ENCODE measurements at places on chromosomes 1 and 21. TPM values are rescaled to one million over a fixed set of nuclear protein-coding genes. Genes with fewer than 3 reads are reported as not detected.

Gene OR14K1
- total RNA-seq: not detected

Gene CASZ1
- total RNA-seq: 35.6 TPM

Gene PM20D1
- 1.2 TPM for total RNA-seq

Gene AJAP1
- not detected for total RNA-seq

Gene C1orf87
- not detected for total RNA-seq

Gene MX1
- total RNA-seq: 64.2 TPM

Gene AMPD1
- total RNA-seq: not detected

Gene LCE1D
- not detected for total RNA-seq

Gene PROK1
- not detected for total RNA-seq

DNA sequence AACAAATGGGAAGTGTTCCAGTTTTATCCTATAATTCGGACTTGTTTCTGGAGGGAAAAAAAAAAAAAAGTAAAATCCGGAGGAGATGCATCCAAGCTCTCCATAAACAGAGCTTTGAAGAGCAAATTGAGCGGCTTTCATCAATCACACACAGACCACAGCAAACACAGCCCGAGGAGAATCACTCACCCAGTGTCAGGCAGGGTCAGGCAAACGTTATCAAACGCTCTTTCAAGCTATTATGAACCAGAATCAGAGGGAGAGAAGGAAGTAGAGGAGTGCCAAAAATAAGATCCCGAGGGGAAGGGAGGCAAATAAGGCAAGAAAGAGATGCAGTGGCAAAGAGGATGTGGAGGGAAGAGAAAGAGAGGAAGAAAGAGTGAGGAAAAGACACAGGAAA is 188.3 kb upstream of the CAMK1G start:
- DNase-seq: no peak

GRCh38 chr1:60034999-60035398 is 38.6 kb downstream of the C1orf87 start:
- DNase-seq: no peak

DNA sequence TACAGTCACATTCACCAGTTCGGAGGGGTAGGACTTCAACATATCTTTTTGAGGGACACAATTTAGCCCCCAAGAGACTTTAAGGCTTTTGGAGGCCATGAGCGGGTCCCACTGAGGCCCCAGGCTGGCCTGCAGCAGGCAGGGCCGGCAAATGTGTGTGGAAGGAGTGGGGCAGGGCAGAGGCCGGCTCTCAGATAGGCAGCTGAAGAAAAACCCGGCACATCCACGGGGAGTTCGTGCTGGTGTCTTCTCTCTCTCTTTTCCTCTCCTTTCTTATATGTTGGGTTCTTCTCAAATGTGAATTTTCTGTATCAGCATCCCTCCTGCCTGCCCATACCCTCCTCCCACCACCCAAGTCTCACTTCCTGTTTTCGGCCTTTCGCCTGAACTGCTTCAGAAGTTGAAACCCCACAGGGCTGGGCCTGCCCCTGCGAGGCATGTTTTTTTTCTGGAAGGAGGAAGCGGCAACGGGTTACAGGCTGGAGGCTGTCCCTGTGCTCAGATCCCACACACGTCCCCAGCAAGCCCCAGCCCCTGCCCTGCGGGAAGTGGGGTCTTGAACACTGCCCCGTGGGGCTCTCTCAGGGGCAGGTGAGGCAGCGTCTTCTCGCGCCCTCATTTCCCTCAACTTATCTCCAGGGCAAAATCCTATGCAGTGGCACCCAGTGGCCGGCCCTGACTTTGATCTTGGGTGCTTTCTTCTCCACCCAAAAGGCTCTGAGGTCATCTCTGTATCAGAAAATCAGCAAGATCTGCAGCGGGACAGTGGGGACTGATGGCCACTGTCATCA is 9.7 kb upstream of the UMODL1 start:
- peak; percentile 55 for DNase-seq

DNA sequence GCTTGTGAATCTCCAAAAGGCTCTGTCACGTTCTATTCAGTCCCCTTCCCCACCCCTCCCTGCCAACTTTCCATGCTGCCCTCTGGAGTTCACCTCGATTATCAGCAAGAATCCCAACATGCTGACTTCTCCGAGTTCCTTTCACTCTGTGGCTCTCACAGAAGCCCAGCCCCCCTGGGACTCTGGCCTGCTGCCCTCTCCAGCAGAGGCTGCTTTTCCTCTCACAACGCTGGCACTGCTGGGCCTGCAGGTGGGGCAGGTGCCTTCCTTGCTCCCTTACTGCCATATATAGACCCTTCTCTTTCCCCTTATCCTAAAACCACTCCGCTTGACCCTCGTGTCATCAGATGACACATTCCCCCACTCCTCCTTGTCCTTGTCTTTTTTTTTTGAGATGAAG is 10.2 kb upstream of the RNF186 start:
- DNase-seq: no peak

DNA sequence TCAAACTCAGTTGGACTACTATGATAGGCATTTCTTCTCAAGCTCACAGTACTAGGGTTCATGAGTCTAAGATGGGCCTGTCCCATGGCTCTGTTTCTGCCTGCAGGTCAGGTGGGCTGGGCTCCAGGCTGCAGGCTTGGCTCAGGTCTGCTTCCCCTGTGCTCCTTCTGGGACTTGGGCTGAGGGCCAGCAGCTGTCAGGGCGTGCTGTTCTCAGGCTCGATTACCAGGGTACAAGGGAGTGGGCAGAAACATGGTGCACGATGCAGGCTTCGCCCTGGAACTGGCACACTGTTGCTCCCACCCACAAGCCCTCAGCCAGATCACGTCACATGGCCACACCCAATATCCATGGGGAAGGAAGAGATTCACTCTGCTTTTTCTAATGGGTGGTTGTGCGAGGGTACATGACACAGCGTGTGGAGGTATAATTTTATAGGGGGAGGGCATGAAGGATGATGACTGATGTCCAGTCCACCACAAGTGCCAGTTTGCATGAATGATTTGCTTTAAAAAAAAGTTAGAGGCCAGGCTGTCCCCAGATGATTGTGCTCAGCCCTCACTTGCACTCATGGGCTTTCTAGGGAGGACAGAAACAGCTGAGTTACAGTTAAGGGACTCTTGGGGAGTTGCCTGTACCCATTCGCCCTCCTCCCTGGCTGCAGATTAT is 118.0 kb downstream of the ACTL8 start:
- DNase-seq: no peak

DNA sequence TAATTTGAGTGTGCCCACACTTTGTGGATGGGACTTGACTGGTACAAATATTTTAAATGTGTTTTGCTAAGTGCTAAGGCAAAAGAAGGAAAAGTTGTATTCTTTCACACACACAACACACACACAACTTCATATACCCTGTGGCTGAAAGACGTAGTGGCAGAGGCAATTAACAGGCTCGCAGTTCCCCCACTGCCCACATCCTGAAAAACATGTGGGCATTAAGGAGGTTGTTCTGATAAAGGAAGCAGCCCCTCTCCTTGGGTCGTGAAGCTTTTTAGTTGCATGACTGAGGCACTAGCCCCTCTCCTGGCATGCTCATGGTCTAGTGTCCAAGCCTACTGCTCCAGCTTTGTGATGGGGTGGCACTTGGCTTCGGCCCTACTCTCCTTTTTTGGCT is 14.3 kb upstream of the ADAM30 start:
- no peak for DNase-seq

- no peak for DNase-seq
Observed at GRCh38 chr1:81889166-81889565, 88.4 kb downstream of the ADGRL2 start.

- no peak for DNase-seq
Observed at GRCh38 chr1:241934201-241934848, 23.2 kb upstream of the BECN2 start.

GRCh38 chr1:44032170-44032790 is 1.0 kb upstream of the SLC6A9 start:
- DNase-seq: no peak

Measured in activated B cell treated with CpG ODN at 0.5 μM for 24 hours (primary cell).